Stimulated activated CD4-positive, alpha-beta T cell treated with anti-CD3 and anti-CD28 coated beads, Interleukin-2, amount 100 ng/mL, for 4 hours (primary cell): ENCODE measurements at places on chromosomes 7 and 10.
A peak's percentile ranks its signal among the peaks of the same experiment; 100 is the strongest.

GRCh38 chr7:23334482-23335056, 35.4 kb downstream of the MALSU1 start:
- no peak for DNase-seq

- DNase-seq, result no peak
Measured at GRCh38 chr7:97145068-97145467, 27.6 kb downstream of the SDHAF3 start.

DNA sequence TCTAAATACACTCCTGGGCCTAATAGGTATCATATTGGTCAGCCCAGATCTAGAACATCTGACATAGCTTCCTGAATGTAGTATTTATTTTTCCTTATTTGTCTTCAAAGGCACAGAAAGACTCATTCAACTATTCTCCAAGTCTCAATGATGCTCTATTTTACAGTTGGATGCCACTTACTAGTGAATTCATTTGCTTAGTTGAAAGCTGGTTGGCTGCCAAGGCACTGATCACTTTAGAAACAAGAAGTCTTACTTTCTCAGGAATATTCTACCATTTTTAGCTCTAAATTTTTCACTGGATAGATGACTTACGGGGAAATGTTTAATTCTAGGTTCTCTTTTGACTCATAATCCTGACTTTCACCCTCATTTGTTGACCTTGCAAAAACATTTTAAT, 863.4 kb downstream of the SORCS1 start:
- DNase-seq, result no peak

DNA sequence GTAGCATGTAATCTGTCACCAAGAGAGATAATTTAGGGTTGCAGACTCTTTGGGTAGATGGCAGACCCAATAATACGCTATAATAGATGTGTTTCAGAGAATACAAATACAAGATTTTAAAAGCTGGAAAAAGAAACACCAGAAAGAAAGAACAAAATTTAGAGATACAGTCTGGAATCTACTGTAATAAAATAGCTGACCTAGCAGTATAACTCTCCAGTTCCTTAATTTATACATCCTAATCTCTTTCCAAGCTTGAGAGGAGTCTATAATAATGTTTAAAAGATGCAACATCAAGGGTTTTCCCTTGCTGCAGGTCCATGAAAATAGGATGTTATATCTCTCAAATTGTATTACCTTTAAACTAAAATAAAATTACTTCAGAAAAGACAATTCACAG, 27.2 kb upstream of the GPR22 start:
- no peak for DNase-seq

GRCh38 chr7:40572810-40573465, 438.1 kb downstream of the SUGCT start:
- no peak for DNase-seq

- no peak for DNase-seq
Measured at GRCh38 chr7:139566736-139567646, 43.5 kb downstream of the CLEC2L start.

DNA sequence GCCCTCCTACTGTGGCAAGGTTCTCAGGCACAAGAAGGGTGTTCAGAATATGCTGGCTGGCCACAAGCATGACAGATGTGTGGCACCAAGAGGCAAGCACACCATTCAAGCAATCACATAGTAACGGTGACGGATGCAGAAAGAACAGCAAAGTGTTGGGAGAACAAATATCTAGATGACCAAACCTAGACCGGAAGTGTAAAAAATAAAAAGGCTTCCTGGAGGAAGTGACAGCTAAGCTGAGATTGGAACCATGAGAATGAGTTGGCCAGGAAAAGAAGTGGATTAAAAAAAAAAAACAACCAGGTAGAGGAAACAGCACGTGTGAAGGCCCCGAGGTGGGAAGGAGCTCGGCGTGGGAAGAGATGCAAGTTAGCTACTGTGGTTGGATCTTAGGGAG, 22.0 kb downstream of the GHRHR start:
- no peak for DNase-seq

- no peak for DNase-seq
Measured at GRCh38 chr10:62903828-62904227, 87.7 kb upstream of the EGR2 start.

GRCh38 chr10:14588084-14588937, 186.4 kb downstream of the FAM107B start:
- DNase-seq, result peak; percentile 38

GRCh38 chr7:157848508-157849340, 511.9 kb downstream of the DNAJB6 start:
- no peak for DNase-seq

GRCh38 chr10:117924820-117925219, 121.9 kb downstream of the RAB11FIP2 start:
- DNase-seq, result no peak

GRCh38 chr7:95324431-95324830, at the start of gene PON1:
Gene PON1, minus strand, starts transcription at chr7:95324532. Its CDS starts 57 bp downstream, at chr7:95324475.
- DNase-seq, result no peak

GRCh38 chr7:55325371-55325792, 39.8 kb upstream of the LANCL2 start:
- DNase-seq, result no peak

DNA sequence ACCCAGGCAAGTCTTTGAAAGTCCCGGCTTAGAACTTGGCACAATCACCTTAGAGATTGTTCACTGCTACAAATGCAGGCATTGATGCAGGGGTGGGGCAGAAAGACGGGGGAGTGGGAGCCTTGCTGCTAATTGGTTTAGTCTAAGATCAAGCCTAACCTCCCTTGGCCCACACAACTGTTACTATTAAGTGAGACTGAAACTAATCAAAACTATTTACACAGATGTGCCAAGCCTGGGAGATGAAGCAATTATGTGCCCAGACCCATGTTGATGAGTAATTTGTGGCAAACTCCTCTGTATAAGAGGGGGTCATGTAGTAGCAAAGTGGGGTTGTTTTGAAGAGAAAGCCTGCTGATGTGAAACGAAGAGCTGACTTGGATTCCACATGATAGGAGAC, 178.2 kb upstream of the ITGB1 start:
- peak; percentile 21 for DNase-seq

GRCh38 chr10:50234486-50234885, 16.8 kb downstream of the ASAH2 start:
- DNase-seq, result no peak

GRCh38 chr10:68106656-68107055, 2.6 kb upstream of the MYPN start:
- DNase-seq, result no peak

- peak; percentile 61 for DNase-seq
Measured at GRCh38 chr7:42940985-42941847, 9.0 kb downstream of the MRPL32 start.

GRCh38 chr7:149670288-149670687, 103.1 kb downstream of the ZNF467 start:
- no peak for DNase-seq

DNA sequence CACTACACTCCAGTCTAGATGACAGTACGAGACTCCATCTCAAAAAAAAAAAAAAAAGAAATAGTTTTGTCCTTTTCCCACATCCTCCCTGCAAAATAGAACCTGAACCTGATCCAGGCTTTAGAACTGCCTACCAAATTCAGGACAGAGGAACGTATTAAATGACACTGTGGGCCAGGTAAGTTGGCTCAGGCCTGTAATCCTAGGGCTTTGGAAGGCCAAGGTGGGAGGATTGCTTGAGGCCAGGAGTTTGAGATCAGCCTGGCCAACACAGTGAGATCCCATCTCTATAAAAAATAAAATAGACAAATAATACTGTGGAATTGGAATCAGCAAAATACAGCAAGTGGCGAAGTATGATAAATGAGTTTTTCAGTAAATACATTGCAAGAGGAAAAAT, 10.0 kb upstream of the BNIP3 start:
- no peak for DNase-seq

DNA sequence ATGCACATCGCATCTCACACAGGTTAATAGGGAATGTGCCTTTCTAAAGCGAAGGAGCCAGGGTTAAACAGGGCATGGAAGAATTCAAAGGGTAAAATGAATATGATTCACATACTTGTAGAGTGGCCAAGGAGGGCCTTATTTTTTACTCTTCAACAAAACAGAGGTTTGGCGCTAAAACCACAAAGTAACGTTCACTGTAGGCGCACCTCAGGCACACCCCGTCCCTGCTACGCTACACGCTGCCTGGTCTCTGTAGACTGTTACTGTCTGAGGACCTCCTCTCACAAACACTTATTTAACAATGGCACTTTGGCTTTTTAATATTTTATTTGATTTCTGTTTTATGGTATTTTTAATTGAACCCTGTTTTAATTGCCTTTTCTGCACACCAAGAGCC, 462.1 kb upstream of the GALNT17 start:
- DNase-seq, result no peak

- no peak for DNase-seq
Measured at GRCh38 chr10:1978584-1978983, 241.3 kb upstream of the ADARB2 start.

- DNase-seq, result no peak
Measured at GRCh38 chr10:49189422-49189821, 1.2 kb upstream of the TMEM273 start.

DNA sequence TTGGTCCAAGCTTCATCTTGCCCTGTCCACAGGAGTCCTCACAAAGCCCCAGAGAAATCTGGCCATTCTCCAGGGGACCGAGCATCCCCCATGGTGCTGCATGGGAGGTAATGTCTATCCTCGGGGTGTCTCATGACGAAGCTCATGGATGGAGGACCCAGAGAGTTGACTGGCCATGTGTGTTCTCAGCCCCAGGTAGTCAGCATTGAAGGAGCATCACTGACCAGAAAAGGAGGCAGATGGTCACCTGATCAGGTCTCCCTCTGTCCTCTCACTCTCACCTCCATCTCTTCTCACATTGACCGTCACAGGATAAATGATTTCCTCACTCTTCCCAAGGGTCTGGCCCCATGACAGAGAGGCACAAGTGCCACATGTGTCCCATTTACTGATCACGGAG, 33.4 kb upstream of the GDF10 start:
- no peak for DNase-seq

GRCh38 chr10:112696592-112696991, 249.6 kb downstream of the VTI1A start:
- DNase-seq, result no peak

GRCh38 chr10:50544857-50545429, 78.8 kb downstream of the SGMS1 start:
- no peak for DNase-seq

GRCh38 chr10:88110355-88110754, 246.9 kb downstream of the PTEN start:
- no peak for DNase-seq

DNA sequence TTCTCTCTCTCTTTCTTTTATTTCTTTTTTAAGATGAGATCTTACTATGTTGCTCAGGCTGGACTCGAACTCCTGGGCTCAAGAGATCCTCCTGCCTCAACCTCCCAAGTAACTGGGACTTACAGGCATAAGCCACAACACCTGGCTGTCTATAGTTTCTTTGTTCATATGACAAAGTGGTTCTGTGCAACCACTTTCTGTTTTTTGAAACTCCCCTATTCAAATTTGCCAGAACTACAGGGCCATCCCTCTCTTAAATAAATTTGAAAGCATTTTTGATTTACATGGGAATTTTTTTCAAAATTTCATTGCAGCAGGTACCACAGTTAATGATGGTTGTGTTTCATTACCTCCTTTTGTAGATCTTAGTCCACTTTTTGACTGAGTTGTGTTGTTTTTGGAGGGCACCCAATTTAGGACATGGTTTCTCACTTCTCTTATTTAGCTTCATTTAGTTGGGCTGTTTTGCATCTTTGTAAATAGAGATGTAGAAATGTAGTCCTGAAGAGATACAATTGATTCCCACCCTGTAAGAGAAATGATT, 119.2 kb downstream of the LRRC4 start:
- DNase-seq, result no peak

GRCh38 chr7:150937848-150938561, 40.1 kb downstream of the KCNH2 start:
- DNase-seq, result no peak

GRCh38 chr10:76031769-76032699, 600.6 kb downstream of the LRMDA start:
- no peak for DNase-seq

GRCh38 chr7:30403477-30403876, 75.1 kb downstream of the NOD1 start:
- no peak for DNase-seq

DNA sequence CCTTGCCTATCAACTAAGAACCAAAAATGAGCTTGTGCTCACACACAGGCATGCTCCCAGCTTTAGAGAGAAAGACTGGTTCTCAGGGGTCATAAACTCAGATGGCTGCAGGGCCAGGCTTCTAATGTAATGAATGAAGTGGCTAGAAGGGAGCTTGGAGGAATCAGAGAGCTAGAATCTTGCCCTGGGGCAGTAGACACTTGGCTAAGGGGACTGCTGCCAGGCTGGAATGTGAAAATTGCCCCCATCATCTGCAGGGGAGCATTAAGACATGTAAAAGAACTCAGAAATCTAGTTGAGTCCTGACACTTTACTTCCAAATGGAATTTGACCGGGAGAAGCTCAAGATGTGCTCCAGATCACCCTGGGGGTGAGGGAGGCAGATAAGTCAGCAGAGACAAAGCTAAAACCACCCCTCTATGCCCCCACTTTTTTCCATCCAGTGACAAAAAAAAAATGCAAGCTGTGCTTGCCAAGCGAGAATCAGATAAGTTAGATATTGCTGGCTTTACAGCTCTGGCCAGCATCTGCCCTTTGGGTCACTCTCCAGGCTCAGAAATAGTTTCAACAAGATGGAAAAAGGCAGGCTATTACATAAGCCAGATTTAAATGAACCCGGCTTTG, 2.3 kb upstream of the SLC16A9 start:
- no peak for DNase-seq

GRCh38 chr7:130649004-130649790, 19.4 kb downstream of the COPG2 start:
- no peak for DNase-seq

GRCh38 chr7:85474234-85474633, 287.4 kb upstream of the SEMA3D start:
- no peak for DNase-seq

DNA sequence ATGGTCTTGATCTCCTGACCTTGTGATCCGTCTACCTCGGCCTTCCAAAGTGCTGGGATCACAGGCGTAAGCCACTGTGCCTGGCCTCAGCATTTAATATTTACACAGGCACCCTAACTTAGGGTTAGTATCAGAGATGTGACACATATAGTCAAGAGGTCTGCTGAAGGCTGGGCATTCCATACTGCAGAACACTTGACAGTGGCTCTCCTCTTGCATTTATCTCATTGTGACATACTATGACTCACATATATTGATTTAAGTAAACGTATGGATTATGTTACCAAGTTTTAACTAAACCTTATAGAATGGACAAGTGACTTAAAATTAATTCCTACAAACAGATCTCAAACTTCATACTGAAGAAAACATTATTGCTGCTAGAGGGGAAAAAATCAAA, 36.6 kb downstream of the BRAF start:
- DNase-seq, result no peak

DNA sequence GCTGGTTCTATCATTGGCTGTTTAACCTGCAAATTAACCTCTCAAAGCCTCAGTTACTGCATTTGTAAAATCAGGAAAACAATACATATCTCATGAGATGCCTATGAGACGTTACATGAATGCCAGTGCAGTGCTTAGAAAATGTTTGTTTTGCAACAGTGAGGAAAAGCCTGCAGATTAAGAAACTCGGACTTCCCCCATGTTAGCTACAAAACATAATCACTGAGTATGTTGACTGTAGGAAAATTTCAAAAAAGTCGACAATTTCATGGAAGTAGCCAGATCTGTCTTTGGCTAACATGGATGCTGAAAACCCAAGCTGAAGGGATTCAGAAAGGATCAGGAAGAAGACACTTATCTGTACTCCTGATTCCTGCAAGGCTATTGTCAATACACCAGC, 121.4 kb downstream of the TRIL start:
- DNase-seq, result no peak

GRCh38 chr7:131031099-131031868, 296.4 kb upstream of the MKLN1 start:
- DNase-seq, result no peak
